Stimulated activated CD8-positive, alpha-beta memory T cell treated with anti-CD3 and anti-CD28 coated beads, Interleukin-12 subunit alpha, Interleukin-12 subunit beta, amount 100 ng/mL, for 1 hour (primary cell): ENCODE measurements at places on chromosomes 12 and 14.

- peak; percentile 19 for DNase-seq
These were observed 43.6 kb upstream of the APPL2 start for GRCh38 chr12:105279460-105280056.

- DNase-seq: peak; percentile 77
These were observed 3.7 kb downstream of the ZFP36L1 start for GRCh38 chr14:68788996-68789820.

- DNase-seq: no peak
These were observed 152.3 kb downstream of the ZNF664 start for GRCh38 chr12:124125203-124125871.

GRCh38 chr12:40312196-40312595 lies 87.4 kb downstream of the LRRK2 start:
- DNase-seq: no peak

DNA sequence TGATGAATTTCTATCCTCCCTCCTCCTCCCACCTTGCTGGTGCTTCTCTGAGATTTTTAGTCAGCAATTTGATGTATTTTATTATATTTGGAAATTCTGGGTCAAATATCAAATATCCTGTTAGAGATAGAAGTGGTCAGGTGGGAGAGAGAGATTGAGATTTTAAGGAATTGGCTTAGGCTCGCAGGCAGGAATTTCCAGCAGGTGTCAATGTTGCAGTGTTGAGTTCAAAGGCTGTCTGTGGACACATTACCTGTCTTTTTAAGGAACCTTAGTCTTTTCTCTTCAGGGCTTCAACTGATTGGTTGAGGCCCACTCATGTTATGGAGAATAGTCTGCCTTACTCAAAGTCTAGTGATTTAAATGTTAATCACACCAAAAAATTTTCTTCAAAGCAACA lies 457.3 kb downstream of the FLRT2 start:
- DNase-seq: no peak

DNA sequence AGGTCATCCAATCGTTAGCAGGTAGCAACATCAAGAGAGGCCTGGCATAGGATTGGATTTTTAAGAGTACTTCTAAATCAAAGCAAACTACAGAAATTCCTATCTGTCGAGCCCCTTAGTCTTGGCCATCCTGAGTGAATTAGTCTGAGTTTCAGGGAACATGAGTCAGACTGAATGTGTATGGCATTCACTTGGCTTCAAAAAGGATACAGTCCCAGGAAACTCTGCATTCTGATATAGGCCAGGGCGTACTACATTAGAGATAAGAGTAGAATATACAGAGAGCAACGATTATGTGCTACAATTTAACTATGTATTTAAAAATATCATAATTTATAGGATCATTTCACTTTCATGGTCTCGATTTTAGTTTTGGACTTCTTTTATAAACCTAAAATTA lies 242.2 kb downstream of the SOX5 start:
- no peak for DNase-seq

DNA sequence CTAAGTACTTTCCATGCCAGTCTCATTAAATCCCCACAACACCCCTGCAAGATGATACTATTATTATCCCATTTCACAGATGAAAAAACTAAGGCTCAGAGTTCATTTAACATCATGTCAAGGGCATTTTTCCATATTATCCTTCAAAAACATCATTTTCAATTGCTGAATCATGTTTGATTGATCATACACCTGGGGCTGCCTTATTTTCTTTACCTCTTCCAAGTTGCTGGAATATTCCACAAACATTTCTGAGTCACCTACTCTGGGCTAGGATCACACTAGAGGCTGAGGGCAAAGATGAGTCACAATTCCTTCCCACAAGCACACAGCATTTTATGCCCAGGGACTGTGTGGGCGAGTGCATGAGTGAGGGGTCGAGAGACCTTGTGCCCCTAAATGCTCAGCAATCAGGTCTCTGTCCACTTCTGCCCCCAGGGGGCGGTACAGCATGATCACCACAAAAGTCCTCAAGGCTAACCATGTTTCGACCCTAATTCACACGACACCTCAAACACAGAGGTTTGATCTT lies 14.1 kb upstream of the TMEM119 start:
- DNase-seq: peak; percentile 35

GRCh38 chr12:104652910-104653309 lies 196.2 kb downstream of the CHST11 start:
- no peak for DNase-seq

GRCh38 chr12:38279756-38280155 lies 36.8 kb upstream of the ALG10B start:
- no peak for DNase-seq

DNA sequence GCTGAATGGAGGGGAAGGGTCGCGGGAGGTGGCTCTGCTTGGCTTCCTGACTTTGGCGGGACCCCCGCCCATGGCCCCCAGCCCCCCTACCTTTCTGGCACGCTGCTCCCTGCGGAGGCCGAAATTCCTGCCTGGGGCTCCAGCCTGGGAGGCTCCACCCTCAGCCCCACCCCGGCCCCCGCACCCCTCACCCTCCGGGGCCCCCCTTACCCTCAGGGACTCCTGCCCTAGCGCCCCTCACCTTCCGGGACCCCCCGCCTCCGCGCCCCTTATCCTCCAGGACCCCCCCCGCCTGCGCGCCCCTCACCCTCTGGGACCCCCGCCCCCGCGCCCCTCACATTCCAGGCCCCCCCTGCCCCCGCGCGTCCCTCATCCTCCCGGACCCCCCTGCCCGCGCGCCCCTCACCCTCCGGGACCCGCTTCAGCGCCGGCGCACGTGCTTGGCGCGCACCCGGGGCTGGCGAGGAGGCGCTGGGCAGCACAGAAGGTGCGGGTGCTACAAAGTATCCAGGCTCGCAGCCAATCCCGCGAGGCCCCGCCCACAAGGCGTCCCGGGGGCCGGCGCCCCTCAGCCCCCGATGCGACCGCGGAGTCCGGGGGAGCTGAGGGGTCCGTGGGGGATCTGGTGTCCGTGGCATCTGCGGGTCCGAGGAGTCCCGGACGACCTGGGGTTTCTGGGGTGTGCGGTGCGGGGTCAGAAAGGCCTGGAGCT lies at the start of gene ANHX:
Gene ANHX, minus strand, starts transcription at position 477 of the 712 bp plus-strand sequence. CDS start 1,521 bp downstream, outside the sequence.
- DNase-seq: no peak

DNA sequence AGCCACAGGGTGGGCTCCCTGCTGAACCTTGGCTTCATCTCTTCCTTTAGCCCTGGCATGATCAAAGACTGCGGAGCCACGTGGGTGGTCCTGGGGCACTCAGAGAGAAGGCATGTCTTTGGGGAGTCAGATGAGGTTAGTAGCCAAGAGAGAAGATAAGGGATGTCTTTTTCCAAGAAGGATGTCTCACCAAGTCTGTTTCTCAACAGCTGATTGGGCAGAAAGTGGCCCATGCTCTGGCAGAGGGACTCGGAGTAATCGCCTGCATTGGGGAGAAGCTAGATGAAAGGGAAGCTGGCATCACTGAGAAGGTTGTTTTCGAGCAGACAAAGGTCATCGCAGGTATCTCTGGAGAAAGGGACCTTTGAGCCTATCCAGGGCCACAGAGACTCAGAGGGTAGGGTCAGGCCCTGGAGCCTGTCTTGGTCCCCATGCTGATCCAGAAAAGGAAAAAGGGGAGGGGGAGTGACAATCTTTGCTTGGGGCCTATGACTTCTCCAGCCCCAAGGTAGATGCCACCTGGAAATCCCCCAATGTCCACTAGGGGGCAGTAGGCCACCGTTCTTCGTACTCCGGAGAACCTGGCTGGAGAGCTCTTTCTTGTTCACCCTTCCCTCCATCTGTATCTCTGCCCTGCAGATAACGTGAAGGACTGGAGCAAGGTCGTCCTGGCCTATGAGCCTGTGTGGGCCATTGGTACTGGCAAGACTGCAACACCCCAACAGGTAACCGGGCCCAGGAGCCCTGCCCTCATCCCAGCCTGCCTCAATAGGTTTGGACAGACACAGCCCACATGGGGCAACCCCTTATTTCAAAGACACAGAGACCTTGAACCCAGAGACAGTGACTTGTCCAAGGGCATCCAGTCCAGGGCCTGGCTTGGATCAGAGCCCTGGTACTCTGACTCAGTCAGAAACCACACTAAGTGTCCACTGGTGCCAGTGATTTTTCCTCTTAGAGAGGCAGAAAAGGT lies 2.0 kb downstream of the TPI1 start:
- peak; percentile 76 for DNase-seq

- DNase-seq: no peak
These were observed 90.0 kb downstream of the ANO6 start for GRCh38 chr12:45305907-45306306.

GRCh38 chr12:127162902-127163301 lies 1104.1 kb upstream of the TMEM132C start:
- DNase-seq: peak; percentile 36

DNA sequence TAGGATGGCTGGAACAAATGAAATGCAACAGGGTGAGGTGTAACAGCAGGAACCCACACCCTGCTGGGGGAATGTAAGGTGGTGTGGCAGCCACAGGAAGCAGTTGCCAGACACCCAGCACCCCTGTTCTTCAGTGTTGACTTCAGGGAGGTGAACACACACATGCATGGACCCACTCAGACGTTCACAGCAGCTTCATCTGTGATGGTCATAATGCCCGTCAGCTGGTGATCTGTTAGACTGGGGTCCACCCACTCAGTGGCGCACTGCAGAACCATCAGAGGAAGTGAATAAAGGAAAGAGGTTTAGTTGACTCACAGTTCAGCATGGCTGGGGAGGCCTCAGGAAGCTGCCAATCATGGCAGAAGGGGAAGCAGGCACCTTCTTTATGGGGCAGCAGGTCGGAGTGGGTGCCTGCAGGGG lies 22.7 kb upstream of the TEX22 start:
- DNase-seq: no peak

DNA sequence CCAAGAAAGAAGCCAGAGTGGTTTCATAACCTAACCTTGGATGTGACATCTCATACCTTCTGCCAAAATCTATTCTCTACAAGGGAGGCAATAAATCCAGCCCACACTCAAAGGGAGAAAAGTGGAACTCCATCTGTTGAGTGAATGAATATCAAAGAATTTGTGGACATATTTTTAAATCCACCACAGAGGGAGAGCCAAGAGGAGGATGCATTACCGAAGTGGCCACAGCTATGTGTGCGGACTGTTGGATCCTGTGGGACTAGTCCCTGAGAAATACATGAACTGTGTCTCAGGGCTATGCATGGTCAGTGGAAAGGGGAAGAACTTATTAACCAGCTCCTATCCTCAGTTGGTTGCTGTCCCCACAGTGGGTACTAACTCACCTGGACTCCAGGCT lies 273.9 kb downstream of the NUAK1 start:
- DNase-seq: no peak

DNA sequence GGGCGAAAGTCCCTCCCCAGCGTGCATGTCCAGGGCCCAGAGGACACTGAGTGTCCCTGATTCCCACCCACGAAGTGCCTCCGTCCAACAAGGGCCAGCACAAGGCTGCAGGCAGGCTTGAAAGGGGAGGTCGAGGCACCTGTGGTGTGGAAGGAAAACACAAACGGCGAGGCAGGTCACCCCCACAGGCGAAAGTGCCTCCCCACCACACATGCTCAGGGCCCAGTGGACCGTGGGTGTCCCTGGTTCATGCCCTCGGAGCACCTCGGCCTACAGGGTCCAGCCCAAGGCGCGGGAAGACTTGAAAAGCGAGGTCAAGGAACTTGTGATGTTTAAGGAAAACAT lies 370.4 kb downstream of the ALG10 start:
- no peak for DNase-seq

DNA sequence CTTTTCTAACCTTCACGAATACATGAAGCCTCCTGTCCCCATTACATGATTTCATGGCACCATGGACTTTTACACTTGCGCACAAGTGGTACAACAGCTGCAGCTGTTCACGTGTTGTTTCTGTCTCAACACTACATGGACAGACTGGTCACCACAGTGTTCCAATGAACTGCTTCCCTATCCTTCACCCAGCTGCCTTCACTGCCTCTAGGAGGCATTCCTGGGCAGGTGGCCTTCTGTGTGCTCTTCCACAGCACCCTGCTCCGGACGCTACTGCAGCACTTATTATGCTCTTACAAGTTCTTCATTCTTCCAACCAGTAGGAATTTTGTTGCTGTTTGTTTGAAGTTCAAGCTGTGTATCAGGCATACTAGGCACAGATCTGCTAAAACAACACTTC lies 1.5 kb downstream of the MTERF2 start:
- no peak for DNase-seq

DNA sequence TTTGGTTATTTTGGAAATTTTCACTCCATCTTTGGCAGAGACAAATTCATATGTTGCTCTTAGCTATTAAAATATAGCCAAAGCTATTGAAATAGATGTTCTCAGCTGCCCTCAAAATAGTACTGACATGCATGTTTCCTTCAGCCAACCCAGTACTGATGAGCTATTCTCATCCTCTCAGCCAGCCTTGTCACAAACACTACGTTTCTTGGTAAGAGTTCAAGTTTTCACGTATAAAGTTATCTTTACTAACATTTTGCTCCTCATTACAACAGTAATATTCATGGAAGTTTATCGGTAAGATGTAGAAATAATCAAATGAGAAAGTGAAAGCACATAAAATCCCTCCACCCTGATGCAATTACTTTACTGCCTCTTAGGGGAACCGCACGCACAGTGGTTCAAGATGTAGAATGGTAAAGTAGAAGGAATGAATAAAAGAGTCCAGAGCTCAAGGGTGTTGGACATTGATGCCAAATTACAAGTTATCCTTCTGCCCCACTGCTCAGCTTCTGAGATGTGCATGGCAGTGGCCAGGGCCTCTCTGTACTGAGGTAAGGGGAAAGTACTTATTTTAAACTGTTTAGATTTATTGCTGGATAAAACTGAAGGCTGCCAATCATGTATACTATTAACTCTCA lies 20.7 kb downstream of the GCH1 start:
- no peak for DNase-seq

- DNase-seq: no peak
These were observed 3.3 kb downstream of the NRXN3 start for GRCh38 chr14:78173346-78174035.

GRCh38 chr14:36279306-36280190 lies 40.9 kb downstream of the MBIP start:
- no peak for DNase-seq

GRCh38 chr12:124345795-124346194 lies 50.9 kb downstream of the RFLNA start:
- DNase-seq: no peak

GRCh38 chr14:104221071-104221625 lies 82.8 kb downstream of the KIF26A start:
- no peak for DNase-seq

- no peak for DNase-seq
These were observed 919.9 kb upstream of the FLRT2 start for GRCh38 chr14:84610086-84610485.

GRCh38 chr12:65965358-65965757 lies 141.1 kb downstream of the HMGA2 start:
- no peak for DNase-seq

DNA sequence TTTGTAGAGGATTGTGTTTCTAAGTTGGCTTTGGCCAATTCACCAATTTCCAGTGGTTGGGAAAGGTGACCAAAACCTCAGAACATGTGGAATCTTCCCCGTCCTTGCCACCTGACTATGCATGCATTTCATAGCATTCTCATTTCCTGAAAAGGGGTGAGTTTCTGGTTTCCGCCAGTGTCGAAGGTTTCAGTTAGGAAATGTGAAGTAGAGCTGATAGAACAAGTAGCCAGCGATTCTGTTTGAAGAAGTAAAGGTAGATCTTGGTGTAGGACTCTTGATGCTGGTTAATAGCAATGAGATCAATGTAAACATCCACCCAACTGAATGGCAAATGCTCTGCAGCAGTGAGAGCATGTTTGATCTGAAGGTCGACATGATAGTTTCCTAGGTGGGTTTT lies 15.9 kb downstream of the SMOC1 start:
- no peak for DNase-seq
